ENCODE measurements at places on chromosomes 3 and 15. TPM values are rescaled to one million over a fixed set of nuclear protein-coding genes. Genes with fewer than 3 reads are reported as not detected.

The ATP13A3 gene
- 237 TPM for total RNA-seq

The RAB6B gene
- total RNA-seq, result 43.1 TPM

GRCh38 chr3:42118762-42119361 lies 27.7 kb downstream of the TRAK1 start:
- no peak for DNase-seq

GRCh38 chr3:4983739-4984510 lies 4.7 kb downstream of the BHLHE40 start:
- peak; percentile 64 for DNase-seq

GRCh38 chr3:15284121-15284889 lies 48.1 kb downstream of the SH3BP5 start:
- DNase-seq, result peak; percentile 84

Measured in heart left ventricle (tissue), 16 donors.